ENCODE measurements at places on chromosomes 2 and 18.

DNA sequence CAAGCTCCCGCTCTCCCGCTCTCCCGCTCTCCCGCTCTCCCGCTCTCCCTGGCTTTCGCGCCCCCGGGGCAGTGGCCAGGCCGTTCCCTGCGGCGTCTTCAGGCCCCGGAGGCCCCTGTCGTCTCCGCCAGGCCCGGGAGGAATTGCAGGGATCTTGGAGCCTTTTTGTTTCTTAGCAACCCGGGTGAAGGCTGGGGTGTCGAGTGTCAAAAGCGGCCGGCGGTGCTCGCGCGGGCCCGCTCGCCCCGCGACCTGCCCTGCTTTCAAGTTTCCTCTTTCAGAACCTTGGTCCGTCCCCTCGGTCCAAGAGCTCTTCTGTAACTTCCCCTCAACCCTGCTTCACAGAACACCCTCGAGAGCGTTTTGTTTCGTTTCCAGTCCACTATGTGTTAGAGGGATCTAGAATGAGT lies 1.4 kb downstream of the RNF138 start:
- DNase-seq = peak; percentile 77

- peak; percentile 64 for DNase-seq
These were observed 239.4 kb upstream of the TANK start for GRCh38 chr2:160920791-160921303.

GRCh38 chr2:202278944-202279343 lies 13.4 kb downstream of the NOP58 start:
- DNase-seq = no peak

GRCh38 chr18:11391661-11392060 lies 217.7 kb upstream of the SLC35G4 start:
- DNase-seq = no peak

DNA sequence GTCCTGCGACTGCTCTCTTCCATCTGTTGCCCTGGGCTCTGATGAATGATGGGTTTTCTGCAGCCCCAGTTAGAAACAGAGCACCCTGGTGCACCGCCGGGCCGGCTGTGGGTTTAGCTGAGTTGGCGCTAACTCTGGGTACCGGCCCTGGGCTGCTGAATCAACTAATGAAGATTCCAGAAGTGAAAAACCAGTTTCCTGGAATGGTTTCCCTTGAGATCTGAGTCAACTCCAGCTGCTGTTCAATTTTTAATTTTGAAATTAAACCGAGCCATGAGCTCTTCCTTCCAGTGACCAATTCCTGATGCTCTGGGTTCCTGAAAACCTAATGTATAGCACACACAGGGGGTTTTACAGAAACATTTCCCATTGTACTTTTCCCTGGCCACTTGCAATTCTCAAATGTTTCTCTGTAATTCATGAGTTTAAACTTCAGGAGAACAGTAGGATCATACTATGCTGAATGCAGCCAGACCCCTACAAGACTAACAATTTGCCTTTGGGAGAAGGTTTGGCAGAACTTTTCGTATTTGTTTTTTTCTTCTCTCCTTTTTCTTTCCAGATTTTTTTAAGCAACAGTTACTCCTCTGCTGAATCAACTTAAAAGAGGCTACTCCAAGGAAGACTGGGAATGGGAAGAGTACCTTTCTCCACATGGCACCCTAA lies 5.5 kb downstream of the COL6A3 start:
- no peak for DNase-seq

DNA sequence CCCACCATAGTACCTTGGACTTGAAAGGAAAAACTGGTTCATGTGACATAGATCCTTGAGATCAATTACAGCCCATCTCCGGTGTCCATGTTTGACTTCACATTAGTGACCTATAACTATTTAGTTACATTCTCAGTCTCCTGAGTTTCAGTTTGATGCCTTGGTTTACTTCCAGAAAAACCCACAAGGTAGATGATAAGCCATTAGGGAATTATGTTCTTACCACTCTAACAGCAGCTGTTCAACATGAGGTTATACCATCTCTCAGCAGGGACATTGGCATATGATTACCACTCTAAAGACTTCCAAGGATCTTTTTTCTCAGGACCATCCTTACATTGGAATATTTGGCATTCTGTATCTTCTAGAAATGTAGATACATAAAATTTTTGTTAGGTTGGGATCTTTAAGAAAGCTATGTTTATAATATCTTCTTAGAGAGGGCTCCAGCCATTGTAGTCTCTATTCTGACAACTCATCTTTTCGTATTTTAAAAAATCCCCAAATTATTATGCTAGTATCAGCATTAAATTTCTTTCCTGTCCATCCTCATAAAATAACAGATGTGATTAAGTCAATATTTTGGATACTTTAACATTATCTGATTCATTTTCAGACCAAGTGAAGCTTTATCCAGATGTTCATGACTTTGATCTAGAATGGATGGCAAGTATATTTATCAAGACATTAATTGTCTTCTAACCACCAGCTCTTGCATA lies 258.9 kb downstream of the RDH14 start:
- no peak for DNase-seq

GRCh38 chr2:76861708-76862107 lies 660.5 kb downstream of the LRRTM4 start:
- no peak for DNase-seq

DNA sequence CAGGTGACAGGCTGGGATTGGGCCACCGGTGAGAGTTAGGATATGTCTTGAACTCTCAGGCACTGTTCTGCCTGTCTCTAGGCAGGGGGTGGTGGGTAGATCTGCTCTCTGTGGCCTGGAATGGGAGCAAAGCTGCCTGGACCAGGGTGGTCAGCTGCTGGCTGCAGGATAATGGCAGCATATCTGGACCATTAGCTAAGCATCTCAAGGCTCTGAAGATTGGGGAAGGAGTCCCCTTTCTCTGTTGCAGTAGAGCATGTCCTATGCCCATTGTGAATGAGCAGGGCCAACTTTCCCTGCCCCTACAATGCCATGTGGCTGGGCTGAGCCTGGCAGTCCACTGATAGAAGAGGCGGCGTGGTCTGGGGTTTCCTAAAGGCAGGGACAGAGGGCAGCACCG lies 34.6 kb downstream of the LOXHD1 start:
- no peak for DNase-seq

DNA sequence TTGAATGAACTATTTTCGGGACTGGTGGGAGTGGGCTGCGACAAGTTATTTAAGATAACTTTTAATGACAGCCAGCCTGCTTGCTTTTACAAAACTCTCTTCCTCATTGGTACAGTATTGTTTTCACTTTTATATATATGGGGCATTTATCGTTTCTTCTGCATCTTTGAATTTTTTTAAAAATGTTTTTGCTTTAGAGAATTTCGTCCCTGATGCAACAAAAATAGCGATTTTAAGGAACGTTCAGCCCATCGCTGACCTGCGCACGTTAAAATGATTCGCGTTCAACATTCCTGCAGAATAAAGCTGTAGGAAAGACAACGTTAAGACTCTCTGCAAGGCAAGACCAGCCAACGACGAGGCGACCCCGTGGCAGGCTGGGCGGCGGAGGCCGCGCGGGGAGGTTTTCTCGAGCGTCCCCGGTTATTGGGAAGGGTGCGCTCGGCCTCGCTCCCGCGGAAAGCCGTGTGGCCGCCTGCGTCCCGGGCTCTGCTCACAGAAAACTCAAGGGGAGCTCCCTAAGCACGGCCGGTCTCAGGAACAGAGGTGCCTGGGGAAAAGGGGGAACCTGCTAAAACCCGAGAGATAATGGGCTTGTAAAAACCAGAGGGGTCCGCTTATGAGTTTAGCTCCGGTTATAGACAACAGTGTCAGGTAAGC lies 3.0 kb downstream of the PAX8 start:
- no peak for DNase-seq

DNA sequence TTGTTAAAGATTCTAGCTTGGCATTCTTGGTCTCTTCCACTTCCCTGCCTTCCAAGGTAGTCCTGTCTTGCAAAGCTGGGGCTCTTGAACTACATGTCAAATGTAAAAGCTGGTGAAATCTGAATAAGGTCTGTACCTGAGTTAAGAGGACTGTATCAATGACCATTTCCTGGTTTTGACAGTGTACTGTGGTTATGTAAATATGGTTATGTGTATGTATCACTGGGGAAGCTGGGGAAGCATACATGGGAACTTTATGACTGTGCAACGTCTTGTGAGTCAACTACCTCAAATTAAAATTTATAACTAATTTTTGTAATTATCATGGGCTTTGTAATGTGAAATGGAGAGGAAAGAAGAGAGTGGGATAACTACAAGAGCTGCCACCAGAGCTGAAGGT lies 81.7 kb downstream of the COL4A4 start:
- DNase-seq = no peak

DNA sequence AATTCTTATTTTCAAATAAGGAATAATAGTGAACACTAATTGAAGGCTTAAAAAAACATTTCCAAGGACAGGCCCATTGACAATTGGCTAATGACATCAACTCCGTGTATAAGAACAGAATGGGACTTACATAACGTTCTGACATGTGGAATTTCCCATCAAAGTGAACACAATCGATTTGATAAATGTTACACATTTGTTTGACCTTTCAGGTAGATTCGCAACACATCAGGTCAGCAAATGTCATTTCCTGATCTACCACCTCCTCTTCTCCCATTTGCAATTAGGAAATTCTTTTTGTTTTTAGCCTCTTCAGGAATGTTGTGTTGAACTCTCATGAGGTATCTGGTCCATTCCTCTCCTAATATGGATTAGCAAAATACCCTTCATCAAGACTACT lies 292.9 kb upstream of the SLC14A2 start:
- DNase-seq = no peak

DNA sequence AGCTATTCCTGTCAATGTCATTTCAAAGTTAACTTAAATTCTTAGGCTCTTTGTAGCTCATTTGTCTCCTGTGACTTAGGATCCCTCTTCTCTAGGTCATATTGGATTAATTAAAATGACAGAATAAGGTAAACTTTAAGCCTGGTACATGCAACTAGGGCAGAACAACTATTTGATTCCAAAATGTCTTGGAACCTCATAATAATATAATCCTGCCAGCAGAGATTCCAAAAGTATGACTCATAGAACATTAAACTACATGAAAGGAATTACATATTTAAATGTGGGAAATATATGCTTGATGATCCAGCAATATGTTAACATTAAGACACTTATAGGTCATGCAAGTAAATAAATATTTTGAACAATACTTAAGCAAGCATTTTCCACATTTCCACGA lies 63.3 kb downstream of the COL3A1 start:
- DNase-seq = no peak

DNA sequence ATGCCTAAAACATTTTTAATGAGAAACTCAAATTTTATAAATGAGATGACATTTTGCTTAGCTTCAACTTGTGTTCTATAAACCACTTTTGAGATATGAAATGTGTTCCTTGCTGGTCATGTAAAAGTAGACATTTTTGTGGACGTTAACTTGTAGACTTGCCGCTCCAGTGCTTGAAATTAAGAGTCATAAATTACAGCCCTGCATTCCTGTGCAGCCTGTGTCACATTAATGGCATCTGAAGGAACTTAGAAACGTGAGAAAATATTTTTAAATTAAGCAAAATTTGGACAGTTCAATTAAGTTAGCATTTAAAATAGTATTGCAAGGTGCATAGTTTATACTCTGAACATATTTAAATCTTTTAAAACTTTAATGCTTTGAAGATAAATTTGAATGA lies 98.3 kb upstream of the LDLRAD4 start:
- DNase-seq = no peak

DNA sequence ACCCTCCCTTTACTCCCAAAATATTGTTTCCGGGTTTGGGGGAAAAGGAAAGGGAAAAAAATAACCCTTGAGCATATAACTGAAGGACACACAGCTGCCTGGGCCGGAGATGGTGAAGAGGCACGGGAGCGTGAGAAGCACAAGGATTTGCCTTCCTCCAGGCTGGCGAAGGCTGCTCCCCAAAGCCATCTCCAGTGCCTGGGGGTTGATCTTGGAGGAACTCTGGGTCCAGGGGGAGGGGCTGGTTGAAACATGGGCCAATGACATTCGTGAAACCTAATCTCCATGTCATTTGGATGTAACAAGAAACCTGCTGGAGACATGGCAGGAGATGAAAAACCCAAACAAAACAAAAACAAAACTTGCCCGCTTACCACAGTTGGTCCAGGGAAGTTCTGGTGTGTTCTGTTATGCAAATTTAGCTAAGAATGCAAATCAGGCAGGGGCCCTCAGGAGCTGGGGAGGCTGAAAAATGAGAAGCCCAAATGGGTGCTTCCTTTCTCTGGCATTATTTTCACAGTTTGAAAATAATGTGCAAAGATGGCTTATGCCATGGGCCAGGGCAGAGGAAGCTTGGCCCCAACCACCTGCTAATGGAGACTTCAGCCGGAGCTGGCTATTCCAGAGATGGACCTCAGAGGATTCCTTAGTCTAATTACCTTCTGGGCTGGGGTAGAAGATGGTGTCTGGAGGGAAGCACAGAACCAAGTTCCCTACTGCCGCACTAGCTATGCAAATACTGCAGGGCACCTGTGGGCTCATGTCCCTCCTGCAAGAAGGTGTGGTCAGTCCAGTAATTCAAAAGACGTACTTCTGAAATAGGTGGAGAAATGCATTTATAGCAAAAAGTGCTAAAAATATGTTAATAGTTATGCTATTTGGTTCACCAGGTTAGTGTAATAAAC lies 180.9 kb downstream of the BCL2 start:
- DNase-seq = no peak

DNA sequence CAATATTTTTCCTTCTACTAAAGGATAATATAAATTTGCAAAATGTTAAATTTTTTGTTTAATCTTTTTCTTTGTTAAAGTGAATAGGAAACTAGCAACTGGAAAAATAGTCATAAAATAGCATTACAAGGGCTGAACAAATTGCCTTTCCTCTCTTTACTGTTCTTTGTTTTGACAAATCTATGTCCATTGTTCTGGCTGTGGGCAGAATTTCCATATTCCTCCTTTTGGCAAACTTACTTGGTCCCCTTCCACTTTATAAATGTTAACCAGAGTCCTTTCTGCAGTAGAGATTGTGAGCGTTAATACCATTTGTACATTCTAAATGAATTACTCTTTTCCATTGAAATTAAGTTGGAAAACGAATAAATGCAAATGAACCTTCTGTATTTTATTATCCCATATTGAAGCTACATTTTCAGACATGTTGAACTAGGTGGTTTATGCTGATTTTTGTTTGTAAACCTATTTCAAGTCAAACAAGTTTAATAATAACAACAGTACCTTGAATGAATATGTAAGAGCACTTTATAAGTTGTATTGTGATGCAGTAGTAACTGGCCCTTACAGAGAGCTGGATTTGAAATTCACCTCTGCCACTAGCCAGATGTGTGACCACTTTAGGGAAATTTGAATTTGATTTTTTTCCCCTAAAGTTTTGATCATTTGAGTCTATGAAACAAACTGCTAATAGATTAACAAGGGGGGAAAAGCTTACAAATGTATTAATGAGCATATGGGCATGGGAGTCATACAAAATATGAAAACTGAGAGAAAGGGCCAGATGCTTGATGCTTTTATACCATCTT lies 3.3 kb downstream of the RNF125 start:
- DNase-seq = no peak

GRCh38 chr2:27977731-27978312 lies 87.3 kb downstream of the BABAM2 start:
- no peak for DNase-seq

- DNase-seq = no peak
These were observed 485.2 kb upstream of the REG3G start for GRCh38 chr2:78540255-78540654.

- DNase-seq = no peak
These were observed 14.6 kb upstream of the ACTR2 start for GRCh38 chr2:65213035-65213434.
